ENCODE measurements at places on chromosomes 16 and 17.
A peak's percentile ranks its signal among the peaks of the same experiment; 100 is the strongest.

DNA sequence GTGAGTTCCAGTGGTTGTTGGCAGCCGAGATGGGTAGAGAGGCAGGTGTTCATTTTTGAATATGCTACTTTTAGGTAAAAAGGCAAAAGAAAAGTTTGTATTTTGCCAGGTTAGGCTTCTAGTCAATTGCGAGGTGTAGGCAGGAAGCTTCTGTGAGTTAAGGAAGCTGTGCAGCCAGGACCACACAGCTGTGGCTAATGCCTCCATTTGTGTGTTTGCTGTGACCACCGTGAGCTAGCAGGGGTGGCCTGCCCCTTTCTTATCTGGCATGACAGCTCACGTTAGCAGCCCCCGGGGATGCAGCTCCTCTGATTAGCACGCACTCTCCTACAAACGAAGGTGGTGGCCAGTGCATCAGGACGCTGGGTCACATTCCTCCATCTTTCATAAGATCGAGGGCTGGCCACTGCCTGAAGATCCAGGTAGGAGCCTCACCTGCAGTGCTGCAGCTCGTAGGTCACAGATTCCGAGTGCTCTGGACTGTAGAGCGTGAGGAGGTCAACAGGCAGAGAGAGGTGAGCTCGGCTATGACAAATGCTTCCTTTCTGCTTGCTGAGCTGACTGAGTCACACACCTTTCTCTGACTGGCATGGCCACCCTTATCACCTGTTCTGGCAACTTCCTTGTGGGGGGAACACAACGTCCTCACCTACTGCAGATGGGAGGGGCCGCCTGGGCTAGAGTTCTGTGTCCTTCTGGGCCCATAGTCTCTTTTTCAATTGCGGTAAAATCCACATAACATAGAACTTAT lies 244.4 kb downstream of the HS3ST3B1 start:
- DNase-seq: no peak

GRCh38 chr17:47993031-47993564 lies 22.2 kb downstream of the CDK5RAP3 start:
- DNase-seq: no peak

GRCh38 chr17:4623249-4623648 lies 18.2 kb downstream of the ALOX15 start:
- DNase-seq: no peak

- peak; percentile 31 for DNase-seq
Observed at GRCh38 chr17:58520843-58521430, 6.5 kb upstream of the MTMR4 start.

GRCh38 chr16:78900966-78901365 lies 699.6 kb downstream of the MAF start:
- no peak for DNase-seq

DNA sequence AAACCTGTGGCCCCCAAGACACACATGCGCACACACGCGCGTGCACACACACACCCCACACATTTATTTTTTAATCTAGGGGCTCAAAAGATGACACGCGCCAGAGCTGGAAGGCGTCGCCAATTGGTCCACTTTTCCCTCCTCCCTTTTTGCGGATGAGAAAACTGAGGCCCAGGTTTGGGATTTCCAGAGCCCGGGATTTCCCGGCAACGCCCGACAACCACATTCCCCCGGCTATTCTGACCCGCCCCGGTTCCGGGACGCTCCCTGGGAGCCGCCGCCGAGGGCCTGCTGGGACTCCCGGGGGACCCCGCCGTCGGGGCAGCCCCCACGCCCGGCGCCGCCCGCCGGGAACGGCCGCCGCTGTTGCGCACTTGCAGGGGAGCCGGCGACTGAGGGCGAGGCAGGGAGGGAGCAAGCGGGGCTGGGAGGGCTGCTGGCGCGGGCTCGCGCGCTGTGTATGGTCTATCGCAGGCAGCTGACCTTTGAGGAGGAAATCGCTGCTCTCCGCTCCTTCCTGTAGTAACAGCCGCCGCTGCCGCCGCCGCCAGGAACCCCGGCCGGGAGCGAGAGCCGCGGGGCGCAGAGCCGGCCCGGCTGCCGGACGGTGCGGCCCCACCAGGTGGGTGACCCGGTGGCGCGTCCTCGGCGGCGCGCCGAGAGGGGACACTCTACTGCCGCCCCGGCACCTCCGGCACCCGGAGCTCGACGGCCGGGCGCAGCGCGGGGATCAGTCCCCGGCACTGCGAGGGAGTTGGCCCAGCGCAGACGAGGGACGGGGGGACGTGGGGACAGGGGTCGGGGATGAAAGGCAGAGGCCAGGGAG lies at the start of gene STAT5A:
TSS of gene STAT5A (plus strand) at position 522 of the 826 bp plus-strand sequence. CDS start 914 bp downstream, outside the sequence.
- no peak for DNase-seq

- DNase-seq: no peak
Observed at GRCh38 chr16:48168075-48168474, 12.3 kb upstream of the ABCC12 start.

DNA sequence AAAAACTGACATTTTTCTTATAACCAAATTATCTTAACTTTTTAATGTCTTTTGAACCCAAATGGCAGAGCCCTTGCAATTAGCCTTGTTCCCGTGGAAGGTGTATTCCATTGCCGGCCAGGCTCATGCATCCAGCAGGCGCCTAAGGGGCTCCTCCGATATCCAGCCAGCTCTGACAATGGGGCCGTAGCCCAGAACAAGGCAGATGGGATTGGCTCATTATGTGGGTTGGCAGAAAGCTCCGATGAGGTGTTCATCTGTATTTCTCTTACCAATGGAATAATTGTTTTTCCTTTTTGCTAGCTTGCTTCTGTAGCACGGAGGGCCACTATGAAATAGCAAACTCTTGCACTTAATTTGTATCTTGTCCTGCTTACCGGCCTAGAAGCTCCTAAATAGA lies 208.2 kb upstream of the CHMP6 start:
- no peak for DNase-seq

GRCh38 chr16:66254106-66254505 lies 112.4 kb upstream of the CDH5 start:
- no peak for DNase-seq

GRCh38 chr16:19722269-19722952 lies 4.3 kb downstream of the IQCK start:
- no peak for DNase-seq

All from NCI-H1930 (cell line).